NCI-H1092 treated with DMSO at 0.1 percent for 48 hours (cell line): ENCODE measurements at places on chromosomes 4 and X.

DNA sequence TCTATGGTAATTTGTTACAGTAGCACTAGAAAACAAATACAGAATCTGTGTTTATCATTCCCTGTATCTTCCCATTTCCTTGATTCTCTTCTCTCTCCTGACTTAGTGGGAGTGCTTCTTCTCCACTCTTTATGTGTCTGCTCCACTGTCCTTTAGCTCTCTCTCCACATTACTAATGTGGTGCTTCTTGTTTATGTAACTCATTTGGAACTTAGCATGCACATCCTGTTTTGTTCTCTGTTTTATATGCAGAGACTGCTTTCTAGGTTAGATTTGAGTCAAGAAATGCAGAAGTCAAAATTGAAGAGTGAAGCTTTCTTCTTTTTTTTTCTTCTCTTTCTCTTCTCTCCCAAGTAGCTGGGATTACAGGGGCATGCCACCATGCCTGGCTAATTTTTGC lies 25.9 kb downstream of the ADH1A start:
- DNase-seq, result no peak

DNA sequence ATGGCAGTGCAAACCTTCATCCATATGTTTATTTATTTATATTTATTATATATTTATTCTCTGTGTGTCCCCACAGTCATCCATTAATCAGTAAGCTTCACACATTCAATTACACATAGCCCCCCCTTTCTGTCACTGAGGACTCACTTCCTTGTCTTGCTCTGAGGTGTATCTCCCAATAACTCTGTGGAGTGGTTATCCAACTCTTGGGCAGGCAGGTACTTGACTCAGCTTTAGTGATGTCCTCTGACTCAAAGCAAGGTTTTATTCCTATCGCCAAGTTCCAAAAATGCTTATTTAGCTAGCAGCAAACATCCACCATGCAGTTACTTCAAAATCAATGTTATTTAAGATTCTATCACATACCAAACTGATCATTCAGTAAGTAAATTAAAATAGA lies 25.2 kb upstream of the NDP start:
- no peak for DNase-seq

DNA sequence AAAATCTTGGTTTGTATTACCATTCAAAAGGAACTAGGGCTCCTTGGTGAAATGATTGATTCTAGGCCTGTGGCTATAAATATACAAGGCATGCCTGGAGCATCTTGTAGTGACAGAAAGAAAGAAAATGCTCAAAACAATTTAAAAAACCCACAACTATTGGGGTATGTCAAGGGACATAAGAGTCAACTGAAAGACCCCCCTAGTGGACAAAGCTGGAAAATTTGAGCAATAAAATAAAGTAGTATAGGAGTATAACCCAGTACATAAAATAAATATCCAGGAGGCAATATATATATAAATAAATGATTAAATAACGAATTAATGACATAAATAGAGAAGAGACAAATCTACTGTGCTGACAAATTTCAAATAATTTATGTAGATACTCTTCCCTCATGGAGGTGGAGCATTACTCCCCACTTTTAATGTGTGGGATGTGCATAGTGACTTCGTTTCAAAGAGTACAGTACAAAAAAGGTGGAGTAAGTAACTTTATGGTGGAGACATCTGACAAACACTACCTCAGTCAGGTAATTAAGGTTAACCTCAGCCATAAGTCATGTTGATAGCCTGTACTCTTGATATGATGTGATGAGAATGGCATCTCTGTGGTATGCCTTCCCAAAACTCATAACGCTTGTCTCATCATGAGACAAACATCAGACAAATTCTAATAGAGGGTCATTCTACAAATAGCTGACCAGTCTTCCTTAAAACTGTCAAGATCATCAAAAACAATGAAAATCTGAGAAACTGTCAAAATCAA lies 185.0 kb upstream of the GLRA2 start:
- no peak for DNase-seq

- no peak for DNase-seq
Observed at GRCh38 chr4:166128403-166128802, 255.4 kb downstream of the TLL1 start.

DNA sequence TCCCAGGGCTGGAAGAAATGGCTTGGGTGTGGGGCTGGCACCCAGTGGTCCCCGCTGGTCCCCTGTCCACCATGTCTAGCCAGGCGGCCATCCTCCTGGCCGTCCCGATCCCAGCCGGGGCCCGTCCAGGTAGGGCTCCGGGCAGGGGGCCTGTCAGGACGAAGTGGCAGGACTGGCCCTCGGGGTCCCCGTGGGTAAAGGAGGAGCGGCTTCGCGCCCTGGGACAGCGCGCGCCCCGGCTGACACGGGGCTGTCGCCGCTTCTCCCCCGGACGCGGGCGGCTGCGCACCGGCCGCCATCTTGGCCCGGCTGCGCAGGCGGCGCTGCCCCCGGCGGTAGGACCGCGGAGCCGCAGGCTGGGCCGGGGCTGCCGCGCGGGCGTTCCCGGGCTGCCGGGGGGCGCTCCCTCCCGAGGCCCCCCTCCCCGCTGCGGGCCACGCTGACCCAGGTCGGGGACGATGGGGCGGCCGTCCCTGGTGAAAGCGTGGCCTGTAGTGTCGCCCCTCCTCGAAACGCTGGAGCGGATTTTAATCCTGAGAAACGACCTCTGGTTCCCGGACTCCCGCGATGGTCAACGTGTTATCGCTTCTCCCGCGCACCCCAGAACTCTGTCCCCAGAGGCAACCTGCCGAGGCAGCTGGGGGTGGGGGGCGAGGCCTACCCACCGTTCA lies 60.4 kb upstream of the BCOR start:
- peak; percentile 60 for DNase-seq

GRCh38 chr4:26105815-26106699 lies 192.0 kb downstream of the SMIM20 start:
- no peak for DNase-seq

DNA sequence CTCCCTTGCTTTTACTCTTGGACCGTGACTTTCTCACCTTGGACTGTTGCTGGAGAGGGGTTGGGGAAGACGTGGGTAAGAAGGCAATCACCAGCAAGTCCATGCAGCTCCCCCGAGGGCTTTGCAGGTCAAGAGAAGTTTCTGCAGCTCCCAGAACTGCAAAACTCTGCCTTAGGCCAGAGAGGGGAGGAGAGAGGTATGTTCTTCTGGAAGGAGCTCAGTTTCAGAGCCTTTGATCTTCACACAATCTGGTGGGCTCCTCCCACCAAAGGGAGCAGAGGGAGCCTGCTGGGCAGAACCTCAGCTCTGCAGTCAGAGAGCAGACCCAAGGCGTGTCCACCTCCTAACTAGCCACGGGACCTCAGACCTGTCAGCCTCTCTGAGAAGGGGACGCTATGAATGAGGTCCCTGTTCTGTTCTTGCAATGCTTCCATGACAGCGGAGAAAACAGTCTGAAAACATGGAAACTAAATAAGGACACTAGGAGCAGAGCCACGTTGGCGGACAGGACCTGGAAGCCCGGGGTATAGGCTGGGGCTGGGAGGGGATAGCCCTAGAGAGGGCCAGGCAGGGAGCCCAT lies 92.8 kb downstream of the EVC2 start:
- DNase-seq, result no peak

- DNase-seq, result no peak
Observed at GRCh38 chr4:85024671-85025070, 58.2 kb upstream of the WDFY3 start.

- no peak for DNase-seq
Observed at GRCh38 chr4:65023081-65023480, 613.8 kb upstream of the TECRL start.

DNA sequence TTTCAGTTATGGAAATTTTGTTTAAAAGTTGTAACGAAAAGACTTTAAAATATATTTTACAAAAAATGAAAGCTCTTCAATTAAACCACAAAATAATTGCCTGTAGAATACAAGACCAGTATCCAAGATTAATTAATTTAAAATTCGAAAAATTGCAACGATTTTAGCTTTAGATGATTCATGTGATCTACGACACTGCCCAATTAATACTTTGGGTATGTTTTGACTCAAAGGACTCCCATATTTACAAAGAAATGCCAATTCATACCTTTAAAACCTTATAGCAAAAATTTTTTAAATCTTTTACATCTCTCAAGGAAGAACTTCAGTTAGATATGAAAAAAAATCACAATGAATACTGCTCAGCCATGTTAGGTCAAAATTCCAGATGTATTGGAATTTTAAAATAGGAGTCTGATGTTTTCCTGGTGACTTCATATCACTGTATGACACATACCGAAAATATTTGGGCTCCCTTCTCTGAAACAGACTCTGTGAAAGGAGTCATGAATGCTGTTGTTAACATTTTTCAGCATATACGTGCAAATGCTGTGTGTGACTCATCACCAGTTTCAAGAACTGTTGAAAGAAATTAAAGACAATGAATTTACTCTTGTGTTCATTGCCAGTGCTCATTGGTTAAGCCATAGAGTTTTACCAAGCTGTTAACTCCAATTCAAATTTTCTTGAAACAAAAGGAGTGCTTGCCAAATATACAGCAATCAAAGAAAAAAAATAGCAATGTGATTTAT lies 13.8 kb upstream of the SMS start:
- no peak for DNase-seq

- no peak for DNase-seq
Observed at GRCh38 chrX:133215017-133215416, 3.1 kb downstream of the TFDP3 start.

DNA sequence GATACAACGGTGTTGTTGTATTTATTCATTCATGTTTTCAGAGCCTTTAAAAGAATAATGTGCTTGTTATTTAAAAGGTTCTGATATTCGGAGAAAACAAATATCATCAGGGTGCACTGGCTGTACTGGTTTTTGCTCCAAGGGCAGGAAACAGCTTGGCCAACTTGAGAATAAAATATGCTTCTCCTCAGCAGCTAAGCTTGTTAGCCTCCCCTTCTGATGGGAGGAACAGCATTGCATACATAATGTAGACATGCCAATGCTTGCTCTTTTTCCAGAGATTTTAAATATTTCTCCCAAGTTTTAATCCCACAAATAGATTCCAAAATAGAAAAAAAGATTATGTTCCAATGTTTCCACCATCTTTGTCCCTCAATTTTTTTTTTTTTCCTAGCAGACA lies 87.6 kb upstream of the RPL34 start:
- no peak for DNase-seq

GRCh38 chr4:16360694-16361262 lies 134.5 kb upstream of the TAPT1 start:
- no peak for DNase-seq

- no peak for DNase-seq
Observed at GRCh38 chr4:99027304-99027703, 31.8 kb downstream of the METAP1 start.

DNA sequence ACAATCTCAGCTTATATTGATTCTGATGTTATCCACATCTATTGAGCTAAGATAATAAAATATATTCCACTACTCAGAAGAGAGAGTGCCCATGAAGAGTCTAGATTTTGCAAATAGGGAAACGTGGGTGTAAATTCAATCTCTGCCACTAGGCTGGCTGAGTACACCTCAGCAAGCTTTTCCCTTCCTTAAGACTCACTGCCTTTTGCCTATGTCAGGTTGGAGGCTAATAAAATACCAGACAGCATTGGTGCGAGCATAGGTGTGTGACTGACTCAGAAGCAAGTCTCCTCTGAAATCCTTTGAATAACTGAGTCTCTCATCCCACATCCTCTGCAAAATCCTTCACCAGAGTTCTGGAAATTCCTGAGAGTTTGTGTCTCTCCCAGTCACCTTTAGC lies 405.4 kb upstream of the CPEB2 start:
- DNase-seq, result no peak

GRCh38 chrX:1589356-1590130 lies 1.9 kb upstream of the AKAP17A start:
- DNase-seq, result no peak

- DNase-seq, result no peak
Observed at GRCh38 chrX:53133400-53133799, 39.5 kb downstream of the KANTR start.

GRCh38 chr4:34766935-34767334 lies 1477.4 kb downstream of the ARAP2 start:
- DNase-seq, result peak; percentile 8

- no peak for DNase-seq
Observed at GRCh38 chr4:81142744-81143143, 72.3 kb downstream of the PRKG2 start.

GRCh38 chrX:9662148-9662547 lies 103.5 kb downstream of the GPR143 start:
- DNase-seq, result no peak

DNA sequence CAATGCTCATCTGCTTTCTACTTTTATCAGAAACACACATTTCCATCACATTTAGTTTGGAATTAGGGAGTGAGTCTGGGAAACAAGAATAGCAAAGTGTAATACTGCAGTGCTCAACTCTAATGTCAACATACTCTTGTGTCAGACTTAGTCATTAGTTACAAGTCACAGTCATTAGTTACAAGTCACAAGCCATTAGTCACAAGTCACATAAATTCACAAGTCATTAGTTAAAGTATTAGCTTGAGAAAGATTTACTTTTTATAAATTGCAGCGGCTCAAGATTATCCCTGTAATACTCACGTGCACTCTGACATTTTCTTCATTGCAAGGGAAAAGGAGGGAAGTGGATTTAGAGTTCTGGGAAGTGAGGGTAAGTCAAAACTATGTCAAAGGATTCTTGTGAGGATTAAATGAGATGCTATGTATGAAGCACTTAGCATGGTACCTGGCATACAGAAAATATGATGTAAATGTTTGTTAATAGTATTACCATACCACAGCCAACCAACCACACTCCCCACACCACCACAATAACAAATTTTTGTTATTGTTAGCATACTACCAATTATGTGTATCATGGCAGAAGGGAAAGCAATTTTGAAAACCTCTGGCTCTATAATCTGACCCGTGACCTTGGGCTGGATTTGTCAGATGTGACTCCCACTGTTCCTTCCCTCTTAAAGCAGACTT lies 116.6 kb downstream of the ARHGAP24 start:
- DNase-seq, result no peak

- DNase-seq, result no peak
Observed at GRCh38 chrX:47321823-47322371, 48.5 kb upstream of the ZNF157 start.

DNA sequence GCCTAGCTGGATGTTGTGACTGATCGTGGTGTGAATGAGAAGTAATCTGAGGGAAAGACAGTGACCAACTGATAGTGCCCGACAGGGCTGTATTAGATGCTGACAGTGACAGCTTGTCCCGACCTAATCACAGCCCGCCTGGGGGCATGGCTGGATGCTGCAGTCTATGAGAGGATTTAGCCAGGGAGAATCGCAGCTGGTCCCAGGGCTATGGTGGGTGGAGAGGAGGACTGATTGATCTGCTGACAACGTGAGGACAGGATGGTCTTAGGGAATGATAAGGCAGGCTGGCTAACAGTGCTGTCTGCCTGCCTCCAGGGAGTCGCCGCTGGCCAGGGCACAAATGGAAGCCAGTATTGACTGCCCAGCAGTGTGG lies 621 bp upstream of the SUV39H1 start:
- peak; percentile 52 for DNase-seq

- DNase-seq, result no peak
Observed at GRCh38 chr4:33107814-33108213, 2387.6 kb downstream of the PCDH7 start.

GRCh38 chr4:23320931-23321587 lies 568.8 kb downstream of the PPARGC1A start:
- DNase-seq, result no peak
